Stimulated activated CD4-positive, alpha-beta T cell treated with anti-CD3 and anti-CD28 coated beads, Interleukin-1b, Interleukin-23, amount 100 ng/mL, for 48 hours (primary cell): ENCODE measurements at places on chromosomes 7 and 10.
A peak's percentile ranks its signal among the peaks of the same experiment; 100 is the strongest.

DNA sequence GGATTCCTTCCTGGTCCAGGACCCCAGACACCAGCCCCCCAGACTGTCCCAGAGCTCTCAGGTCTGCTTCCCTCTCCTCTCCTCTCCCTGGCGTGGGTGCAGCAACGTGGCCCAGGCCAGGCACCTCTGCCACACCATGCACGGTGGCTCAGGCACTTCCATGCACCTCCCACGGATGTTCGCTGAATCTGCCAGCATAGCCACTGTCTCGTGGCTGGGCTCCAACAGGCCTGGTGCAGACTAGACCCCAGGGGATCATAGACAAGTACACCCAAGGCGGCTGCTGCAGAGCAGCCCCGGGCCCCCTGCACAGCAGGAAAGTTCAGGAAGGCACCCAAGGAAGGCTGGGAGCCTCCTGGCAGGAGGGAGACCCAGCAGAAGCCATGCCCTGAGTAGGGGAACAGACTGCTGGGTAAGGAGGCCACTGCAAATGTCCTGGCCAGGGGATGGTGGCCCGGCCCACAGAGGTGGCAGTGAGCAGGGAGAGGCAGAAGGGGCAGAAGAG is 4.4 kb downstream of the RASGEF1A start:
- DNase-seq, result no peak

- DNase-seq, result no peak
Measured at GRCh38 chr7:117480055-117480362, 184 bp downstream of the CFTR start.

GRCh38 chr7:112864380-112864779 is 74.2 kb upstream of the TMEM168 start:
- no peak for DNase-seq

DNA sequence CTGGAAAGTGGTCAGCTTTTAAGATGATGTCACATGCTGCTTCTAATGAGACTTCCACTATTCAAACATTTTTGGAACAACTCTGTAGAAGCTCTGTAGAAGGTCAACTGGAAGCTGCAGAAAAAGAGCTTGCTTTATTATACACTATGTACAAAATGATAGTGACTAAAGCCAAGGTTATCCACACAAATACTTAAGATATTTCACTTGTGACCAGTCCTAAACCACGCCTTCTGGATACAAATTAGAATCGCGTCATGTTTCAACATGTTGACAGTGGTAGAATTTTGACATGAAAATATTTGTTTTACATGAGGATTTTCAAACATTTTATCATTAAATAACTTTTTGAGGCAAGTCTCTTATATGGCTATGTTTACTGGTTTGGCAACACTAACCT is 499.6 kb upstream of the PHF14 start:
- DNase-seq, result no peak

DNA sequence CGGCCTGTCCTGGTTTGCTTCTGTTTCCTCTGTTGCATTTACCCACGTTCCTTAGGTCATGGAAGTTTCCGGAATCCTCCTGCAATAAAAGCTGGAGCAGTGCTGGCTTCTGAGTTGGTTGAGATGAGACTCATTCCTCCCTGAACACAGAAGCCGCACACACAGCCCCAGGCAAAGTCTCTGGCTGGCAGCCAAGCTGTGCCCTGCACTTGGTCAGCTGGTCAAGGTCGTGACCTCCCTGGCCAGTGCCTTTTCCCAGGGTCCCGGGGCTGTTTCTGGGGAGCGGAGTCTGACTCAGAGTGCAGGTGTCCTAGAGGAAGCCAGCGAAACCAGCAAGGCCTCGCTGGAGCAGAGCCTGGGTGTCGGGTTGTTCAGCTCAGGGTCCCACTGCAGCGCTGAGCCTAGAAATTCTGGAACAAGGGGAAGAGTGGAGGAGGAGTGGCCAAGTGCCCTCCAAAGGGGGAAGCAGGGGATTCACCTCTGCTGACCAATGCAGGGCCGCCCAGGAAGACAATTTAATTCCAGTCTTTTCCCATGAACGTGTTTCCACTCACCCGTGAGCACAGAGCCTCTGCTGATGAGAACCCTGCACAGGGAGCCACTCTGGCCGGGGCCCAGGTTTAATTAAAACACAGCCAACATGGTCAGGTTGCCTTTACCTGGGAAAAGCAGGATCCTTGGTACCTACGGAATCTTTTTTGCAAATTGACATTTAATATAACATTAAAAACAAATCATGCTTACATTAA is 245.5 kb upstream of the PPP2R2D start:
- DNase-seq, result no peak

DNA sequence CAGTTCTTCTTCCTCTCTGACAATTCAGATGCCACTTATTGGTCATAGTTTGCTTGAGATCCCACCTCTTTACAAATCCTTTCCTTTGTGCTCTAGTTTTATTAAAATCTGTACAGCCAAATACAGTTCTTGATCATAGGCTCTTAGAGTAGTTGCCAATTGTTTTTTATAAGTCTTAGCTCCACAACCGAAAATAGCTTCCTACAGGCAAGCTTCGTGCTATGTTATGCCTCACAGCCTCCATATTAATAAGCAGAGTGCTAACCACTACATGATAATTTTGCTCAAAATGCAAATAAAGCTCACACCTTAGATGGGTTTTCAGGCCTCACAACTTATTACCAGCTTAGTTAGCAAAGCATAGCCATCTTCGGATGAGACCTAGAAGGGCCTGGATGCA is 688.9 kb downstream of the MAGI2 start:
- DNase-seq, result no peak

DNA sequence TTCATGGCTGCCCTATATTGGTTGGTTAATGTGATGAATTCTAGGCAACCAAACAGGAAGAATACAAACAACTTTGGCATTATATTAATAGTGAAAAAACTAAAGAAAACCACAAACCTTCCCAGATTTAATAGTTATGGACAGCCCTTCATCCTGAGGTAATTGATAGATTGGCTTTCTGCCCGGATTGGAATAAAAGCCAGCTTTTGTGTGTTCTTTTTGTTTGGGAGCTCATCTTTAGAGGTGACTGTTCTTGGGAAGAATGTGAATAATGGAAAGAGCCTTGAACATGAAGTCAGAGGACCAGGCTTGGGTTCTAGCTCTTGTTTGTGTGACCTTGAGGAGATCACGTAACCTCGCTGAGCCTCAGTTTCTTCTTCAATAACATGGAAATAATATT is 92.3 kb downstream of the VTI1A start:
- DNase-seq, result no peak

DNA sequence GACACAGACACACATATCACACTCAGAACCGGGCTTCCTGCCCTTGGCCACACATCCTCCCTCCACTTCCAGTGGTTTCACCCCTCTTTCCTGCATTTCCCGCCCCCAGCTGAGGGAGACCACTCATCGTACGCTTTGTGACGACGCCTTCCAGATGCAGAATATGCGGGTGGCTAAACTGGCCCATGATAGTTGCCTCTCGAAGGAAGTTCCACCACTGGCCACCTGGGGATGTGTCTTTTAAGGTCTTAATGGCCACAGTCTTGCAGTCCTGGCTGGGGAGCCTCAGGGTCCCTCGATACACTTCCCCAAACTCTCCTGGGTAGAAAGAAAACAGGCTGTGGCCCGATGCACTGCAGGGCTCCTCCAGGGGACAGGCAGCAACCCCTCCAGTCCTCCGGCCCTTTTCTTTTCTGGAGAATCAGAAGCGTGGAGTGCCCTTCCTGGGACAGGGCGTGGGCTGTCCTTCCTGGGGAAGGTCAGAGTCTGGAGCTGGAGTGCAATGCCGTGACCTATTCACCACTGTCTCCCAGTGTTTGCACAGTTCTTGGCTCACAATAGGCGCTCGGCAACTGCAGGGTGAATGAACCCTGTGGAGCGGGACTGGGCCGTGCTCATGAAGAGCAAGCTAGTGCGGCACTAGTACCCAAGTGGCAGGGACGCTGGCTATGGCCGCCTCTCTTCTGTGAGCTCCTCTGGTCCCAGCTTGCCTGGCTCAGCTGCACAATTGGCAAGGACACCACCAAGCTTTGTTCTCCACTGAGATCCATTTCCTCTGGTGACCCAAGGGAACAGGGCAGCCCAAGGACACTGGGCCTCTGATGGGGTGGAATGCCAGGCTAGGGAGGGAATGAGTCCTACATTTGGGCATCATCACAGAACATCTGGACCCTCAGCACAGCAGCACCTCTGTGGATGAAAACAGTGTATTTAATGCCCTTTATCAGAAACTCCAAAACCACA is 13.2 kb downstream of the EPHA1 start:
- no peak for DNase-seq

DNA sequence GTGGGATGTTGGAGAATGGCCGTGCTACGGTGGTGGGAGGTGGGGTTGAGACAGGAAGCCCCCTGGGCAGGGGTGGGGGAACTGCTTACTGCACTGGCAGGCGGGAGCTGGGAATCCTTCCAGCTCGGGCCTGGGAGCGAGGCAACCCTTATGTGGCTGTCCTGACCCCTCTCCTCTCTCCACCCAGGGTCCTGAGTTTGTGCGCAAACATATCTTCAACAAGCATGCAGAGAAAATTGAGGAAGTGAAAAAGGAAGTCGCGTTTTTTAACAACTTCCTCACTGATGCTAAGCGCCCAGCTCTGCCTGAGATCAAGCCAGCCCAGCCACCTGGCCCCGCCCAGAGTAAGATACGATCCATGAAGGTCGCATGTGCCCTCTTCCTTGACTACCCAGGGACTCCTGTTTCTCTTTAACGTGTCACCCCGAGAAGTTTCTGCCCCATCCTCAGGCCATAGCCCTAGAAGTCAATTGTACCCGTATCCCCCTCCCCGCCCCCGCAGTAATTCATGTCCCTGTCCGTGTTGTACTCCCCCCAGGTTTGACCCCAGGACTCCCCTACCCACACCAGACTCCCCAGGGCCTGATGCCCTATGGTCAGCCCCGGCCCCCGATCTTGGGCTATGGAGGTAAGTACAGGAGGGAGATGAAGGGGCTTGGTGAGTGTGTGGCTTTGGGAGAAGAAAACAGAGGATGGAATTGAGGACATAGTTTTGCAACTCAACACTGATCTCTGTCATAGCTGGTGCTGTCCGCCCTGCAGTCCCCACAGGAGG is 1.8 kb downstream of the UFSP1 start:
- peak; percentile 50 for DNase-seq

- no peak for DNase-seq
Measured at GRCh38 chr7:79515358-79515757, 61.9 kb upstream of the MAGI2 start.

GRCh38 chr7:138838166-138838565 is 40.2 kb upstream of the ATP6V0A4 start:
- no peak for DNase-seq

GRCh38 chr7:156635529-156636385 is 4.8 kb upstream of the RNF32 start:
- DNase-seq, result no peak

DNA sequence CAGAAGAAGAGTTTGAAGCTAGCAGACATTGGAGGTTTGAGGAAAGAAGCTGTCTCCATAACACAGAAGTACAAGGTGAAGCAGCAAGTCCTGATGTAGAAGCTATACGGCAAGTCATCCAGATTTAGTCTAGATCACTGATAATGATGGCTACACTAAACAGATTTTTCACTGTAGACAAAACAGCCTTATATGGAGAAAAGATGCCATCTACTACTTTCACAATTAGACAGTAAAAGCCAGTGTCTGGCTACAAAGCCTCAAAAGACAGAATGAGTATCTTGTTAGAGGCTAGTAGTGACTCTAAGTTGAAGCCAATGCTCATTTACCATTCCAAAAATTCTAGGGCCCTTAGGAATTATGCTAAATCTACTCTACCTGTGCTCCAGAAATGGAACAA is 85.1 kb downstream of the SNX13 start:
- DNase-seq, result no peak
